Right cardiac atrium (tissue), 5 donors: ENCODE measurements at places on chromosomes 2 and 18. TPM values are rescaled to one million over a fixed set of nuclear protein-coding genes. Genes with fewer than 3 reads are reported as not detected.

AP1S3 gene
- total RNA-seq = 0.84 TPM

SPATA3 gene
- total RNA-seq = not detected

GCKR gene
- 0.59 TPM for total RNA-seq

HOXD8 gene
- total RNA-seq = 0.38 TPM

RAMP1 gene
- total RNA-seq = 164 TPM

SP110 gene
- 11.5 TPM for total RNA-seq

ZNF2 gene
- total RNA-seq = 4.4 TPM

CMPK2 gene
- 3.3 TPM for total RNA-seq

FBXO48 gene
- 1.1 TPM for total RNA-seq

PLGLB1 gene
- 2.8 TPM for total RNA-seq

C18orf32 gene
- 70.1 TPM for total RNA-seq

ZNF513 gene
- 8.9 TPM for total RNA-seq

DNER gene
- total RNA-seq = 19.9 TPM

CAPN14 gene
- total RNA-seq = 0.18 TPM

BCL11A gene
- 11.2 TPM for total RNA-seq

DSC3 gene
- 0.18 TPM for total RNA-seq

FRZB gene
- 7.1 TPM for total RNA-seq

KANSL1L gene
- total RNA-seq = 19.4 TPM

DIPK1C gene
- not detected for total RNA-seq

TIA1 gene
- total RNA-seq = 47.5 TPM

CDK15 gene
- total RNA-seq = 0.37 TPM

LYPD6 gene
- total RNA-seq = 0.56 TPM

SERPINB12 gene
- not detected for total RNA-seq

VAMP8 gene
- 37.7 TPM for total RNA-seq

NT5DC4 gene
- total RNA-seq = not detected

IKZF2 gene
- total RNA-seq = 5.8 TPM

SP5 gene
- not detected for total RNA-seq

NMS gene
- total RNA-seq = not detected

PLGLB2 gene
- total RNA-seq = 0.45 TPM

SPEG gene
- 122 TPM for total RNA-seq

PLEK gene
- total RNA-seq = 4.3 TPM

PJVK gene
- 1.9 TPM for total RNA-seq

SERPINB13 gene
- total RNA-seq = not detected

CFC1 gene
- total RNA-seq = 2.8 TPM

GKN1 gene
- not detected for total RNA-seq

GNLY gene
- 2.3 TPM for total RNA-seq

IL1R2 gene
- total RNA-seq = 3.9 TPM

TMEM163 gene
- 3.3 TPM for total RNA-seq

MDH1B gene
- total RNA-seq = 1.1 TPM

FOXI3 gene
- total RNA-seq = not detected

NXPH2 gene
- not detected for total RNA-seq

RNU2-63P gene
- not detected for total RNA-seq

KIF1A gene
- total RNA-seq = 59.3 TPM

CCDC148 gene
- 0.70 TPM for total RNA-seq

SCN3A gene
- 0.85 TPM for total RNA-seq

L3MBTL4 gene
- total RNA-seq = 27.3 TPM

FAM124B gene
- total RNA-seq = 1.1 TPM

SLC38A11 gene
- total RNA-seq = 0.08 TPM

CD8B gene
- 0.68 TPM for total RNA-seq

CXCR2 gene
- 0.37 TPM for total RNA-seq

SLC14A1 gene
- 15.7 TPM for total RNA-seq

VWA3B gene
- 0.28 TPM for total RNA-seq

HTR2B gene
- 11.9 TPM for total RNA-seq

MC5R gene
- total RNA-seq = not detected

PPP1R1C gene
- 5.5 TPM for total RNA-seq

CD207 gene
- 0.21 TPM for total RNA-seq

MORN2 gene
- 18.7 TPM for total RNA-seq

RAB3GAP1 gene
- 49.8 TPM for total RNA-seq

FBLN7 gene
- total RNA-seq = 1.6 TPM
